NAMALWA (cell line): ENCODE measurements at places on chromosomes 6 and 20.
A peak's percentile ranks its signal among the peaks of the same experiment; 100 is the strongest.

DNA sequence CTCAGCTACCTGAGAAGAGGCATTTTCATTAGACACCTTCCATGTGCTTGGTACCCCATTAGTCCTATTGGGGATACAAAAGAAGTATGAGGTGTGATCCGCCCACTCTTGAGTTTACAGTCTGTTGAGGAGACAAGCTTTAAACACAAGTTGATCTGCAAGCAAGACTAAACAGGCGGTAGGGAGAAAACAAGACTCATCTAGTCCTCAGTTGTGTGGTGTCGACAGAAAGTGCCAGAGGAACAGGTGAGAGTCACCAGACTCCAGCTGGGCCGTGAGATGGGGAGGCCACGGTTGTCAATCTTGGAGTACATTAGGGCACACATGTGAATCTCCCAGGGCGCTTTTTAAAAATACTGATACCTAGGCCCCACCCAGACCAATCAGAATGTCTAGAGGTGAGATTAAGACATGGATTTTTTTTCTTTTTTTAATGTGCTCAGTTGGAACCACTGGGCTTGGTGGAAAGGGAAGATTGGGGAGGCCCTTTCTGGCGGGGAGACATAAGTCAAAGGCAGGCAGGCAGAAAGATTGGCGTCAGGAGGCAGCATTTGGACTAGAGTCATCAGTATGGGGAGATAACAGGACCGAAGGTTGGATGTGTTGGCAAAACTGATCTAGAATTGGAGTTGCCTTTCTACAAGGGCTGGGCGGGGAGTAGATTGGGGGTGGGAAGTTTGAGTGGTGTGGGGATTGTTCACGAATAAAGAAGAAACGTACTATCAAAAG, 10.4 kb downstream of the E2F3 start:
- DNase-seq: no peak

DNA sequence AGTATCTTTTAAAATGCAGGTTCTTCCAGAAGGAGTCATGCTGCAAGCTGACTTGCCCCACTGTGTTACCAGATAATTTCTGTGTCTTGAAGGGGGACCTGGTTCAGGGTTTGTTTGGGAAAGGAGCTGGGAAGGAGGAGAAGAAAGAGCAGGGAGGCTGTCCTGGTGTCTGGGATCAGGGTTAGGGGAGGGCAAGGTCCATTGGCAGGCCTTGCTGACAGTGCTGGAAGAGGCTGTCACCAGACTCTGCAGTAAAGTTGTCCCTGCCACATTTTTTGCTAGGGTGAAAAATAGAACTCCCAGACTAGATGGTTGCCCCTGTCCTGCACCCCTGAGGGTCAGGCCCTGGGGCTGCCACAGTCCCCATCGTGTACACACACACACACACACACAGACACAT, 14.9 kb downstream of the GLP1R start:
- no peak for DNase-seq

DNA sequence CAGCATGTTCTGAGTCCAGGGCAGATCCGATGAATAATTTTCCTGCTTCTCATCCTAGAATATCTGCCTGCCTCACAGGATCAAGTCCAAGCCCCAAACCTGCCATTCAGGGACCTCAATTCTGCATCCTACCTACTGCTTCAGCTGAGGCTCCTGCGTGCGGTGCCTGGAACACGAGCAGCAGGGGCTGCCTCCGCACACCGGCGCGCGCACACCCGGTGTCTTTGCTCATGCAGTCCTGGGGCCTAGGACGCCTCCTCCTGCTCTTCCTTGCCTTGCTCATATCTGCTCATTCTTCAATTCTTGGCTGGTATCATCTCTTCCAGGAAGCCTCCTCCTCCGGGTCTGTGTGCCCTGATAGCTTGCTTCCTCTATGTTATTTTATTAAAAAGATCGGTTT, 81.1 kb upstream of the AGPAT4 start:
- no peak for DNase-seq

- DNase-seq: no peak
These were observed 7.3 kb downstream of the AIG1 start for GRCh38 chr6:143068001-143068400.

- peak; percentile 34 for DNase-seq
These were observed 87.2 kb downstream of the PDE7B start for GRCh38 chr6:135938576-135939207.

- no peak for DNase-seq
These were observed 66.1 kb downstream of the B4GALT5 start for GRCh38 chr20:49647550-49647949.
